Mesenteric fat pad (tissue), 1 donor: ENCODE measurements at places on chromosomes 12 and 14. TPM values are rescaled to one million over a fixed set of nuclear protein-coding genes. Genes with fewer than 3 reads are reported as not detected.

Gene ISCU
- total RNA-seq = 156 TPM

Gene FOXM1
- 0.51 TPM for total RNA-seq

GRCh38 chr14:59252772-59253500 is 64.5 kb downstream of the DAAM1 start:
- DNase-seq = no peak

- no peak for DNase-seq
These were observed 7.1 kb upstream of the SERPINA9 start for GRCh38 chr14:94483071-94483451.

- no peak for DNase-seq
These were observed 1.2 kb upstream of the RAN start for GRCh38 chr12:130870442-130871285.

DNA sequence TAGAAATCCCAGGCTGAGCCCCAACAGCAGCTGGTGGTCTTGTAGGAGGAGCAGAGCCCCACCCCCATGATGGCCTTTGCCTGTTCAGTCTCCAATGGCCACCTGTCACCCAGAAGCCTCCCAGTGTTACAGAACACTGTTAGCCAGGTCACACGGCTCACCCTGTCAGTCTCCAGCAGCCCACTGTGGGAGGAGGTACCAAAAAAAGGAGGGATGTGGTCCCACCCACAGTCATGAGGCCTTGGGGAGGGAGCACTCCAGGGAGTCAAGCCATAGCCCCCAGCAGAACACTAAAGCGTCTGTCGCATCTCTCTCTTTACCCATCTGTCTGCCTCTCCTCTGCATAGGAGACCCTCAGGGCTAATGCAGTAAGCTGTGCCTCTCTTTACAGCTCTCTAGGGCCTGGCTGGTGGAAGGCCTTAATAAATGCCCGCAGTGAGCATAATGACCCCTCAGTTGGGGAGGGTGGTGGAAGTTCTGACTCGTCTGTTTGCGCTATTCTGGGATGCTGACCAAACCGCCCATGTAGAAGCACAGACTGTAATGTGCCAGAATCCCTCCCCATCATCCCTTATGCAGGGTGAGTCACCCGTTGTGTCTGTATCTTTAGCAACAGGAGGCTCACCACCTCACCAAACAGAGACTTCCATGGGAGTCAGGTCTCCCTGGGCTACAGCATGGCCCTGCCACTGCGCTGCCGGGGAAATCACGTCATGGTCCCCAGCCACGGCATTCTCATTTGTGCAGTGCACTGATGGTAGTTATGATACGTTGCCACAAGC is 14.6 kb downstream of the C14orf132 start:
- DNase-seq = peak; percentile 84
